ENCODE measurements at places on chromosomes 6 and 20. TPM values are rescaled to one million over a fixed set of nuclear protein-coding genes. Genes with fewer than 3 reads are reported as not detected.

- DNase-seq, result no peak
Observed at GRCh38 chr6:16948396-16948795, 153.5 kb upstream of the STMND1 start.

ACOT13 gene
- 74.3 TPM for total RNA-seq

DNA sequence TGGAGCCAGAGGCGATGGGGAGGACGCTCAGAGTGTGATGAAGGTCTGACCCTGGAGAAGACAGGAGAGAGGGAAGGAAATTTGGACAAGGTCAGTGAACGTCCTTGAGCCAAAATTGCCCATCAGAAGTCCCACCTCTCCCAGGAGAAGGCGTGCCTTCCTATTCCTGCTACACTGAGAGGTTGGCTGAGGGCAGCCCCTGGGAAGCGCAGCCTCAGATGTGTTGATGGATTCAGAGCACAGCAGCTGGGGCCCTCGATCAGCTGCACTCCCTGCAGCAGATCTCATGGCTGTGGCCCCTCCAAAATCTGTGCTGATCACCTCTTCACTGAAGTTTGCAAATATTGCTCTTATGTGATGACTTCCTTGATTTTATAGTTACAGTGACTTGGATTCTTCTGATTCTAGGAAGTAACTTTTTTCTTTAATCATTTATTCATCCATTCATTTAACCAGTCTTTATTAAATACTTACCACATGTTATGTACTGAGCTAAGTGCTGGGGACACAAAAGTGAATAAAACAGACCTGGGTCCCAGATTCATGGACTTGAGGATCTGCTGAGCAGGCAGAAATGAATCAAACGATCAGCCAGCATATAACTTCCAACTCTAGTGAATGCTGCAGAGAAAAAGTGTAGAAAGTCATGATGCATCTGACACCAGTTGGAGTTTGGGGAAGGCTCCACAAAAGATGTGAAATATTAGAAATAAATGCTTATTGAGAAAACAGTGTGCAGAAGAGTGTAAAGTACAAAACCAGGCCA is 69.6 kb upstream of the ARMC2 start:
- no peak for DNase-seq

PPP1R14C gene
- total RNA-seq, result 131 TPM

GRCh38 chr20:63740627-63741353 is 1.2 kb downstream of the SLC2A4RG start:
- DNase-seq, result peak; percentile 97

NRSN1 gene
- total RNA-seq, result not detected

RNGTT gene
- 7.6 TPM for total RNA-seq

DNA sequence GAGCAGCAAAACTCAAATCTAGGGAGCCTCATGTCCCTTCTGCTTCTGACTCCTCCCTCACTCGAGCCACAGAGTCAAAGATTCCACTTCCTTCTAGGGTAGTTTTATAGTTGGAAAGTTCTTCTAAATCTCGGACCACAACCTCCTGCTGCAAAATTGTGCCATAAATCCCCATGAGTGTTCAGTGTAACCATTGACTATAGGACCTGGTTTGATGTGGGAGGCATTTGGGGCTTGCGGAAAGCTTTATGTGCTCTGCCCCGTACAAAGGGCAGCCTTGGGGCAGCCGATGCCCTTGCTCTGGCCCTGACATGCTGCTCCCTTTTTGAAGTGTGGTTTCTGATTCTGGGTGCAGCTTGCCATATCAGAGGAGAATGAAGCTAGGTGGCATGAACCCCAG is 43.6 kb upstream of the IER3 start:
- no peak for DNase-seq

DNA sequence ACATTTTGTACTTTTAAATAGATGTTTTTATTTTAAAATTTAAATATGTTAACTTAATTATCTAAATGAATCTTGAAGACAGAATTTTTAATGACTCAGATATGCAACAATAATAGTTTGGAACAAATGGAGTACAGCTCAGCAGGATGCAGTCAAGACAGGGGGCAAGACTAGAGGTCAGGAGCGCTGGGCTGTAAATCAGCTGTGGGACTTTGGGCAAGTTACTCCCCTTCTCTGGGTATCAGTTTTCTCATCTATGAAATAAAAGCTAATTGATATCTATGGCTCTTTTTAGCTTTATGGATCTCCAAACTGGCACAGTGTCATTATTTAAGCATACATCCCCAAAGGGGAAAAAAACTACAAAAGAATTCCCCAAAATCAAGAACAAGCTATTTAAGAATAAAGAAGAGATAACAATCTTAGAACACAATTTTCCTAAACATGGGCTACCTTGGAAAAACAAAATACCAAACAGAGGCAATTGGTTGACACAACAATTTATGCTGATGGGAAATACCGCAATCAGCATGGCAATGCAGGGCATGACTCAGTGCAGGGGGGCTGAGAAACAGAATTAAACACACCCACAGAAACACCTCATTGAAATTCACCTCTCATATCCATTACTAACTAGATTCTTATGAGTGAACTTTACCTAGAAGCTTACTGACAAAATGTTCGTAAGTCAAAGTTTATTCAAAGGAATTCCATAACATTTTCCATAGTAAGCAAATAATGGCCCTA is 188.2 kb downstream of the SIM1 start:
- DNase-seq, result no peak
